ENCODE measurements at places on chromosomes 4 and X.

GRCh38 chr4:99790796-99791617 is 25.6 kb upstream of the DAPP1 start:
- DNase-seq, result no peak

DNA sequence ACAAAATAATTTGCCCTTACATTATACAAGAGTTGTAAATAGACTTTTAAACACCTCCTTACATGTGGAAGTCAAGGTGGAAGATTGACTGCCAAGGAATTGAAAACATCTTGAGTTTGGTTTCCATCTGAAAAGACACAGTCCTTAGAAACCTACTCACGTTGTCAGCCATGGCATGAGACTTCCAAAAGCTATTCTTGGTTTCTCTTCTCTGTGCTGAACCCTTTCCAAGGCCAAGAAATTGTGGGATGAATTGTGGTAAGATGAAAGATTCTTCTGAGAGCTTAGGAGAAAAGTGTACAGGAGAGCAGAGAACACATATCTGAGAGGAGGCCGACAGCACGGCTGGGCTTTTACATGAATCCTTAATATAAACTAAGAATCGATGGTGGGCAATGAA is 370.0 kb downstream of the FBXW7 start:
- no peak for DNase-seq

- DNase-seq, result no peak
These were observed 59.1 kb downstream of the CHRNA9 start for GRCh38 chr4:40394236-40394635.

DNA sequence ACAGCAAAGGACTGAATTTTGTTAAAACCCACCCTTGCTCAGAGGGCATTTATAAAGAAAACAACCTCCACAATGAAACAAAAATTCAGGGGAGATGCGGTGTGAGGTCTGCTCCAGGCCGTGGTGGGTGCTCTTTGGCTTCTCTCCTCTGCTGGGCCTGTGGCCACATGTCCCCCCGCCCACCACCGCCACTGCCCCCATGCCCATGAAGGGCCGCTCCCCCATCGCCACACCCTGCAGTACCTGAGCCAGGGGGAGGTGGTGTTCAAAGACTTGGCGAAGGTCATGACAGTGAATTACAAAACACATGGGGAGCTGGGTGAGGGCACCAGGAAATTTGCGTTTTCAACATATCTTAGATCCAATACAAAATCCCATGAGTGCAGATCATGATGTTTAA is 14.2 kb upstream of the CFAP299 start:
- no peak for DNase-seq

- no peak for DNase-seq
These were observed 58.2 kb downstream of the PDE5A start for GRCh38 chr4:119570401-119570800.

DNA sequence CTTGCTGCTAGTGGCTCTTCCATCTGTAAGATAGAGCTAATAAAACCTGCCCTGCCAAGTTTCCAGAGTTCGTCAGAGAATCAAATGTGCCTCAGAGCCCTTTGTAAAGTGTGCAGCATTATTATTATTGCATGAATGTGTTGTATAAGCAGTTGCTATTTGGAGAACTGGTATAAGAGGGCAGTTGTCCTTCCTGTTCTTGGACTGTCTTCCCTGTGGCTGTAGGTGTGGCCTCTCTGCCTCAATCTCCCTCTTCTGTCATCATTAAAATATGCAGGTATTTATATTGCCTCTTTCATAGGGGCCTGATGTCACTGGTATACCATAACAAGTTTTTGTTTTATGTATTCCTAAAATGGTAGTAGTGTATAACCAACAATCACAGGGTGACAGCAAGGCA is 3.8 kb downstream of the MTM1 start:
- DNase-seq, result no peak

GRCh38 chrX:56762707-56763555 is 33.9 kb downstream of the NBDY start:
- DNase-seq, result no peak

GRCh38 chrX:123833387-123833786 is 26.5 kb upstream of the XIAP start:
- peak; percentile 7 for DNase-seq

DNA sequence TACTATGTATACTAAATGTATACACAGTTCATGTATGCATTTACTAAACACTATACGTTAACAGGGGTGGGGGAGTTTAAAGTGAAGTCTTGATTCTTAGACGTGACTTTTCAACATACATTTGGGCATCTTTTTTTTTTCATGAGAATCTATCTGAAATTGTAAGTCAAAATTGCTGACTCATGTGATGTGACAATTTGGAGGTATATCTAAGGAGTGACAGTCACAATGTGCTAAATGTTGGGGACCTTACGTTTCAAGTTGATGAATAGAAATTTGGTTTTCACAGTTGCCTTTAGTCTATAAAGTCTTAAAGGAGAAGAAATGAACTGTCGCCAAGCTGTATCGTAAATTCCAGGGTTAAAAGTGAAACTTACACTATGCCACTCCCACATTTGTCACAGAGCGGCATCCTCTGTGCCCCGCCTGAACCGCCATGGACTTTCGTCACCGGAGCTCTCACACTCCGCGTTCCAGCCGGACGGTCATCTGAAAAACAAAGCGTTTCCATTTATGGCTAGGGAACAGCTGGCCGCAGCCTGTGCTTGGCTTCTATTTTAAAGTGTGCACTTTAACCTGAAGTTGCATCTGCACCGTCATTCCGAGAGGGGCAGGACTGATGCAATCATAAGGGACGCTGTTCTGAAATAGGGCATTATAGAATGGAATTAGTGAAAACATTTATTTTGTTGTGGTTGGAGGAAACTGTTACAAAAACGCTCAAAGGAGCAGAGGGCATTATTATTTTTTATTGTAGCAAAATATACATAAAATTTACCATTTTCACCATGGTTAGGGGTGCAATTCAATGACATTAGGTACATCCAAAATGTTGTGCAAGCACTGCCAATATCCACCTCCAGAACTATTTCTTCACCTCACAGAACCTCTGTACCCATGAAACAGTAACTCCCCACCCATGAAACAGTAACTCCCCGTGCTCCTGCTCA is 30.9 kb downstream of the PDLIM3 start:
- DNase-seq, result no peak

DNA sequence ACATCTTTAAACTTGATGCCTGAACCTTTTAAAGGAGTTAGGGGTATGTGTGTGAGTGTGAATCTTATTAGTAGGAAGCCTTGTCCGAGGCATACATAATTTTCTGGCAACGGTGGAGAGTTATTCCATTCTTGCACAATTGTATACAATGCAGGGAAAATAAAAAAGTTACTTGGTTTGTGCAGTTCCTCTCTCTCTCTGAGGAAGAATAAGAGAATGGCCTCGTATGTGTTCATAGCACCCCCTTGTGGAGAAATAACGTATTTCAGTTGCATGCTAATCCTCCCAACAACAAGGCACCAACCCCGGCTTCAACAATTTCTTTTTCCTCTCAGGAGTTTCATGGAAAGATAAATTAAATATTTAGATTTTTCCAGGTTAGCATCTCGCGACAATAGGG is 33.7 kb upstream of the FGF13 start:
- DNase-seq, result no peak

GRCh38 chr4:138891631-138892031 is 124.0 kb upstream of the NOCT start:
- no peak for DNase-seq

DNA sequence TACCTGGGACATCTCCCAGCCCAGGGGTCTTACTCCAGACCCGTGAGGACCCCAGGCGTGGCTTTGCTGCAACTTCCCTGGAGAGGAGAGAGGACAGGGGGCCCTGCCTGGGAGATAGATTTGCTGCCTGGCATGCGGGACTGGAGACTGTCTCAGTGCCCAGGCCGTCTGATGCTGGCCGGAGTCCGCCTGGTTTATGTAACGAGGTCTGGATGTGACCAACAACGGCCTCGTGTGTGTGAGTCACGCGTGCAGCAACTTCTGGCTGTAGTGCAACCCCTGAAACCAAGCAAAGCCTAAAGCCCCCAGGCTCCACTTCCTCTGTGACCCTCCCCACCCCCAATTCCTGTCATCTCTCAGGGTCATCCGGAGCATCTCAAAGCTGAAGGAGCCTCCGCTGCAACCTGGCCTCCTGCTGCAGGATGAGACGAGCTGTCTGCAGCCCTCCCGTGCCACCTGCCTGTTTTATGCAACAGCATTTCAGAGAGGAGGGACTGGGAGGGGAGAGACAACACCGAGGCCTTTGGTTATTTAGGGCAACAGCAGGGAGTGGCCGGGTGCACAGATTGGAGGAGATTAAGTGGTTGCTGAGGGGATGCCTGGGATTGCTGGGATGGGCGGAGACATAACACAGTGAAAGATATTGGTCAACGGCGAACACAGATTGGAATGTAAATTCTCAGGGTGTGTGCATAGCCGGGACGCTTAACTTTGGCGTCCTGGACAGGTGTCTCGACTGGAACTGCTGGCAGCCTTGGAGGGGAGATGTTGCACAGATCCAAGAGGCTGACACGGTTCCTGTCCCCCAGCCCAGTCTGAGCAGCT is 16.0 kb downstream of the XG start:
- no peak for DNase-seq

DNA sequence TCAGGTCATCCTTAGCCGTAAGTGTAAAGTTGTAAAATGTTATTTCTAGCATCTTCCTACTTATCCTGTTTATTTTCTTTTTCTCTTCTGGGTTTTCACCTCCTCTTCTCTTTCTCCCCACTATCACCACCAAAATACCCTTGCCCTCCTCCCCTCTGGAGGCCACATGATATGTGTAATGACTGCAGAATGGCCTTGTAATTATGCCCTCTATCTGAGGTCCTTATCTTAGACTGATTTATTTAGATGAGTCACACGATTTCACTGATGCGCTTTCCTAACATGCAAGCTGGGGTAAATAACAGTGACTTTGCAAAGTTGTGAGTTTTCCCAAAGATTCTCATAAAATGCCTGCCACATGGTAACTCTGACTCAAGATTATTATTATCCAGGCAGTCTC is 231.8 kb upstream of the GPRIN3 start:
- no peak for DNase-seq
